SW 1271 (cell line): ENCODE measurements at places on chromosomes 6 and 20.
A peak's percentile ranks its signal among the peaks of the same experiment; 100 is the strongest.

DNA sequence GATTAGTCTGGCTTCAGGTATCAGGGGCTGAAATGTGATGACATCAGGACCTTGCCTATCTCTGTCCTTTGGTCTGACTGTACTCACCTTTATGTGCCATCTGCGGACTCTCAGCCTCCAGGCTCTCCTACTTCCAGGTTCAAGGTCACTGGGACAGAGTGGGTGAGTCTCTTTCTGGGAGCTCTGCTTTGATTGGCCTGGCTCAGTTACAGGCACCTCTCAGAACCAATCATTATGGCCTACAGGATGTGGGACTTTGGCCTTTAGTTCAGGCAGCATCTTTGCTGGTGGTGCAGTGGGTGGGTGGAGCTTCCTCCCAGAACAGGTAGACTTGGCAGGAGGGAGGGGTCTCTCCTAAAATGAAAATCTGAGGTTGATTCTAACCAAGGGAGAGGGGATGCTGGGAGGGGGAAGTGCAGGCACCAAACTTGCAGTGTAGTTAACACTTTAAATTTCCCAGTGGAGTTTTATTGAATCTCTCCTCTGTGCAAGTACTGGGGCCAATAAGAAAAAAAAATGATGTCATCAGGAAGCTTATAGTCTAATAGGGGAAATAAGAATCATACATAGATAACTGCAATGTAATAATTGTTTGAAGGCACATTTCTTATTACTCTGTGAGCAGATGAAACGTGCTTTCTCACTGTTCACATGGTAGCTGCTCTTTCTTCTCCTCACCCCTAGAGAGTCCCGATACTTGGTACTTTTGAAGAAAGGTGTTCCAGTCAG, 53.4 kb downstream of the SLC24A3 start:
- no peak for DNase-seq

DNA sequence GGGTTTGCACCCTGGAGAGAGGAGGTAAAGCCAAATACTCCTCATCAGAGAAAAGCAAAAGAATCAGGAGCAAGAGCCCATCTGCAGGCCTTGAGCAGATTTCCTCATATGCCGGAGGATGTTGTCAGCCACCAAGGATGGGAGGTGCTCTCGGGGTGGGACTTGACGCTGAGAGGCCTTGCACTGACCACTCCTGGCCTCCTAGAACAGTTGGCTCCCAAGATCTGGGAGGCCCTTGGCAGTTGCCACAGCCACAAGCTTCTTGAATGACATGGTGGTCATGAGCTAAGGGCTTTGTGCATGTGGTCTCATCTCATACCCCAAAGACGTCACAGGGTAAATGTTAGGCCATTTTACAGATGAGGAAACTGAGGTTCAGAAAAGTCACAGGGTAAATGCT, 75.2 kb upstream of the PMEPA1 start:
- DNase-seq: no peak

DNA sequence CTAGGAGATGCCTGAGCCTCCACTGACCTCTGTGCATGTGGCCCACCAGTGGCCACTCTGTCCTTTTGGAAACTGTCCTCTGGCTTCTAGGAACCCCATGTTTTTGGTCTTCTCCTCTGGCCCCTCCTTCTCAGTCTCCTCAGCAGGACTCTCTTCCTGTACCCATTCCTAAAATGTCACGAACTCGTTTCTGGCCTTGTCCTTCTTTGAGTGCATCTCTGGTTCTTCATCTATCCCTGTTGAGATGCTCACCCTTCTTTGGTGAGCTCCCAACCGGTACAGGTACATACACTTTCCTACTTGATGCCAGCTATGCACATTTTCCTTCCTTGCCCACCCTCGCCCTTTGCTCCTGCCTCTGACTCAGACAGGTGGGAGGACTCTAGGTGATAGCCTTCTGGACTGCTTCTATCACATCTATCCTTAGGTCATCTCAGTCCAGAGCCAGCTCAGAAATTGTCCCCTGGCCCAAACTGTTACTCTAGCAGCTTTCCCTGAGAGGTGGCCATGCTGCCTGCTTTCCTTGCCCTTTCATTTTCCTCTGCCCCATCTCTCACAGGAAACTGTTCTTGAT, 14.8 kb upstream of the NNAT start:
- no peak for DNase-seq

DNA sequence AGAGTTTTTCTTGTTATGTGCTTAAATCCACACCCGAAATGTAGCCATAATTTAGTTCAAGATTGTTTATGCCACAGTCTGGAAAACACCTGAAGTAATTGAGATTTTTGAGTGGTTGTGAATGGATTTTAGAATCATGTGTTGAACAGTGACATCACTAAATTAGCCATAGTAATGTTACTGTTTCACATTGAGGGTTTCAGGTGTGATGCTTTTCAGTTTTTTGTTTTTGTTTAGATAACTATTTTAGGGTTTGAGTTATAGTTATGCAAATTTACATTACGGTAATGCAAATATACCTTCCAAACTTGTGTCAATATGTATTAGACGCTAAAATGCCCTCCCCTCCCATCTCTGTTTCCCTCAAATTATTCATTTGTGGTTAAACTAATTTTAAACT, 22.9 kb downstream of the QKI start:
- DNase-seq: no peak

GRCh38 chr6:93721386-93722048, 302.2 kb upstream of the EPHA7 start:
- no peak for DNase-seq

DNA sequence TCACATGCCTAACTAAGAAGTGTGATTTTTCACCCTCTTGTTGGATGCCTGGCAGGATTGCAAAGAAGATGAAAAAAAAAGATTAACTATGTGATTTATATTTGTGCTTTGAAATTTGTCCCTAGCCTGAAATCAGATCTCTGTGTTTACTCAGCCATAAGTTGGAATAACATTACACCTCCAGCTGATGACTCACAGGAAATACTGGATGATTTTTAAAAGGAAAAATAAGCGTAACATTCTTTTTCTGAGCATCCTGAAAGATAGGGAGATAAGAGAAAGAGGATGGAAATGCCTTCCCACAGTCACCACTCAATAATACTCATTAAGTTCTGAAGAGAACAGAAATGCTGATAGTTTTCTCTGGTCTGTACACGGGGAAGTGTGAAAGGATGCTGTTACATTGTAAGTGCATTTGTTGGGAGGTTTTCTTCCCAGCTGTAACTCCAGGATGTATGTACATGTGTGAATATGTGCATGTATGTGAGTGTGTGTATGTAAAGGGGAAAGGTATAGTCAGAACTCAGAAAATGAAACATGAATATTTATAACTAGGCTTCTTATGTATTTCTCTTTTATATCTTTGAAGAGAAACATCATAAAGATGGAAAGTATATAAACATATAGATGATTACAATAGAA, 37.4 kb upstream of the RIPPLY2 start:
- peak; percentile 54 for DNase-seq

- peak; percentile 94 for DNase-seq
These were observed 39.2 kb downstream of the ZMYND8 start for GRCh38 chr20:47317127-47317895.
